ENCODE measurements at places on chromosomes 1 and 21. TPM values are rescaled to one million over a fixed set of nuclear protein-coding genes. Genes with fewer than 3 reads are reported as not detected.

The HSD11B1 gene
- total RNA-seq = not detected

The SLFNL1 gene
- not detected for total RNA-seq

The LBR gene
- 229 TPM for total RNA-seq

The SMIM34 gene
- not detected for total RNA-seq

The SLC45A1 gene
- total RNA-seq = not detected

The IVNS1ABP gene
- 83.2 TPM for total RNA-seq

The SPRR2D gene
- total RNA-seq = 3.9 TPM

The TIE1 gene
- total RNA-seq = 0.31 TPM

The ATAD3B gene
- total RNA-seq = 93.4 TPM

The SGIP1 gene
- total RNA-seq = 0.22 TPM

The OR2M3 gene
- total RNA-seq = not detected

The LCA5L gene
- 2.9 TPM for total RNA-seq

GRCh38 chr1:1371746-1372711 is 3.0 kb downstream of the AURKAIP1 start:
- peak; percentile 81 for DNase-seq

DNA sequence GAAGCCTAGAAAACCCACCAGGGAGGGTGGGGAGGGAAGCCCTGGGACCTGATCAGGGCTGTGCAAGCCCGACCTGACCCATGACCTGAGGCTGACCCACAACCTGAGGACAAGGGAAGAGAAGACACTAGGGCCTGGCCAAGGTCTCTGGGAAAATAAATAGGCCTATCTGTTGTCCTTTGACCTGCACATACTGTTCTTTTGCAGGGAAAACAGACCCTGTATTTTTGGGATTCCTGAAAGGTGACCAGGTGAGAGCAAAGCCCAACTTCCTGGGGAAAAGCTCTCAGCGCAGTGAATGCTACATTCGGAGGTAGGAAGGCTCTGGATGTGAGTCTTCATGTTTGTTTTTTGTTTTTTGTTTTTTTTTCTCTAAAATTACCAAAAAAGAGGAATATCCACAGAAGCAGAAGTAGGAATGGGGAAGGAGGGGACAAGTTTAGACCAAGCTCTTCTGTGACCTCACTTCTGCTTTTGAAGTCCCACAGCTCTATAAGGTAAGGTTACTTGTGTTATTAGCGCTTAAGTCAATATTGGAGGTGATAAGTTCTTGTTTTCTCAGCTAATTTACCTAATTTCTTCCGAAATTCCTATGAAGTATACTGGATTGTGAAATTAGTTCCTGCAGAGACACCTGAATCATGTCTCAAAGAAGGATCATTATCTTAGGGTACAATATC is 26.2 kb upstream of the LYST start:
- no peak for DNase-seq

GRCh38 chr21:37982496-37983318 is 66.5 kb upstream of the KCNJ6 start:
- no peak for DNase-seq

DNA sequence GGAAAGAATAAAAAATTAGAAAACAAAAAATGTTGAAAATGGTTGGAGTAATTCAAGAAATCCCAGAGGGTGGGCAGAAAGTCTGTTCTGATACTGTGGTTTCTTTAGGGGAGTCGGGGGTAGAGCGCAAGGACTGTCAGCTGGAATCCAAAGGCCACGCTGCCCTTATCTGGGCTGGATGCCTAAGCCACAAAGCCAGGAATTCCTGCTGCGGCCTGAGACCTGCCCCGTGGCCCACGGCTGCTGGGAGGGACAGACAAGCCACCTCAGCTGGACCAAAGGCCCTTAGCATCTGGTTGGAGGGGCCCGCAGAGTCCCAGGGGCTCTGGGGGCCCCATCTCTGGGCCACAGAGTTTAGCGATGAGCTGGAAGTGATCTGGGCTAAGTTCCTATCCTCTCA is 60.2 kb downstream of the DMRTB1 start:
- no peak for DNase-seq

- DNase-seq = no peak
Measured at GRCh38 chr1:119466445-119466844, 40.6 kb upstream of the HSD3B1 start.

DNA sequence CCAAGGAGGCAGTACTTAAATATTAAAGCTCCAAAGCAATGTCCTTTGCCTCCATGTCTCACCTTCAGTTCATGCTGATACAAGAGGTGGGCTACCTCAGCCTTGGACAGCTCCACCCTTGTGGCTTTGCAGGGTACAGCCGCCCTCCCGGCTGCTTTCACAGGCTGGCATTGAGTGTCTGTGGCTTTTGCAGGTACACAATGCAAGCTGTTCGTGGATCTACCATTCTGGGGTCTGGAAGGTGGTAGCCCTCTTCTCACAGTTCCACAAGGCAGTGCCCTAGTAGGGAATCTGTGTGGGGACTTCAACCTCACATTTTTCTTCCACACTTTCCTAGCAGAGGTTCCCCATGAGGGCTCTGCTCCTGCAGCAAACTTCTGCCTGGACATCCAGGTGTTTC is 324.8 kb downstream of the COL11A1 start:
- no peak for DNase-seq

- DNase-seq = no peak
Measured at GRCh38 chr1:182600745-182601415, 3.3 kb downstream of the RGS16 start.

- DNase-seq = no peak
Measured at GRCh38 chr1:194167956-194168640, 981.7 kb upstream of the B3GALT2 start.

GRCh38 chr1:2404142-2404889 is 8.0 kb downstream of the PEX10 start:
- DNase-seq = no peak

GRCh38 chr21:30345014-30345413 is 3.4 kb downstream of the KRTAP23-1 start:
- no peak for DNase-seq

DNA sequence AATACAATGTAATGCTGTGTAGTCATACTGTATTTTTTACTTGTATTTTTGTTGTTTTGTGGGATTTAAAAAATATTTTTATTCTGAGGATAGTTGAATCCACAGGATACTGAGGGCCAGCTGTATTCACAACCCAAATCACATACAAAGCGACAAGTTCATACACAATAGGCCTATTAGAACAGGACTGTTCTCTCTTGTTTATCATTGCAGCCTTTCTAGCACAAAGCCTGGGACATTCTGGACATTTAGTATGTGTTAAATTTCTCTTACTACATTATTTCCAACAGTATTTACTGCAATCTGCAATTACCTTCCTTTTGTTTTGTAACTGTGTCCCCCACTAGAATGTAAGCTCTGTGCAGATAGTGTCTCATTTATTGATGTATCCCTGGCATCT is 65.4 kb downstream of the SLC35A3 start:
- no peak for DNase-seq

DNA sequence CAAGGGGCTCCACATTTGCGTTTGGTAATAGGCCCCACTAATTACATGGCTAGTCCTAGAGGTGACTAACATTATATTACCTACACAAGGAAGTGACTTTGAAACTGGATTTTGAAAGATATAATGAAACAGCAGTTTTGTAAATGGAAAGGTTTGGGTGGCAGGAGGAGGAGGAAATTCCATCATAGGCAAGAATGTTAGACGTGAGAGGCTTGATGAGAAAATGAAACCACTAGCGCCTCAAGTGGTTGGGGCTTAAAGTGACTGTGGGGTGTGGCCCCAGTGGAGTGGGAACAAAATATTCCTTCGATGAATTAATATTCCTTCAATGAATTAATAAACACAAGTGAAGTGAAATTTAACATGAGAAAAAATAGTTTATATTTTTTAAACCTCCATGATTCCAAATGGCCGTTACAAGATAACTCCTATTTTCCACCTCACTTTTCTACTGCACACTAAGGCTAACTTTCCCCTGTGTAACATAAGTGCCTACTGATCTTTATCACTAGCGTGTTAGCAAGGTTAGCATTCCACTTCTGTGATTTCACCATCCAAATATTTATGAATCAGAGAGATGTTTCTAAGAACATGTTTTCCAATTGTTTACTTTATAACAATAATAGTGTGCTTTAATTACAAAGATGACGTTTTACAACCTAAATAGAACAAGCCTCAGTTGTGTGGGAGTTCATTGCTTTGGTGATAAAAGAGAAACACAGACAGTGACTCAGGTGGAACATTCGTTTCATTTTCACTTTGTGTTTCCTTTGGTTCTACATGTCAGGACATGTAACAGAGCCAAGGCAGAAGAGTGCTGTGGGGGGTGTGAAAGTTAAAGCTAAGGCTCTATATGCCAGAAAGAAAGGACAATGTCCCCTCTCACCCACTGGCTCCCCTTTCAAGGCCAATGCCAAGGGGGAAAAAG is 12.5 kb upstream of the ATF3 start:
- peak; percentile 67 for DNase-seq

DNA sequence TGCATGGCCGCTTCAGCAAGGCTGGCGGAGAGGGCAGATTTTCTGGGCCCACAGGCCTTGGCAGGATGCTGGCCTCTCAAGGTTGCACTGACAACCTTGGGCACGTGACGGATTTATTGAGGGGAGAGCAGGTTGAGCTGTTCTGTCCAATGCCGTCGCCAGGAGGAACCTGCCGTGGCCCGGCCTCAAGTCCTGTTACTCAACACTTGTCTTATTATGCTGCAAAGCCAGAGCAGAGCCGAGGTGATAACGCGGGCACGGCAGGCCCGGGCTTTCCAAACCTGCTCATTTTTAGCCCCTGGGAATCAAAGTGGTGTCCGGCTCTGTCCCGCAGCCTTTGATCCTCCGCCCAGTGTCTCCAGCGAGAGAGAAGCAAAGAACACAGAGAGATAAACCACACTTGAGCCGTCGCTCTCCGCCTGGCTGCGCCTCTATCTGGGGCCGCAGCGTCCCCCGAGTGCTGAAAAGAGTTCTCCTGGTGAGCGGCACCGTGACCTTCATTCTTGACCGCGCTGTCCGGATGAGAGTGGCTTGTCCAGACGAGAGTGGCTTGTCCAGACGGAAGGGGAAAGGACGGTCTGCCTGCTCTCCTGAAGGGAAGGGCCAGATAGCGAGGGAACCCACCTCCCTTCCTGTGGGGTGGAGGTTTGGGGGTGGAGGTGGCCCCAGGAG is 162.3 kb upstream of the ARHGEF16 start:
- no peak for DNase-seq

Measured in K562 (cell line).